ENCODE measurements at places on chromosomes 7 and 10. TPM values are rescaled to one million over a fixed set of nuclear protein-coding genes. Genes with fewer than 3 reads are reported as not detected.

GRCh38 chr10:29254123-29255046 is 34.5 kb upstream of the LYZL1 start:
- no peak overlapping the region for H3K4me3 ChIP-seq
- H3K4me1 ChIP-seq = peaks cover 30% of the 10 kb centered on the region
- peaks cover 70% of the 10 kb centered on the region for H3K27me3 ChIP-seq
- H3K27ac ChIP-seq = no peak overlapping the region
- no peaks in the 10 kb centered on the region for H3K36me3 ChIP-seq

NUTM2E gene
- total RNA-seq = not detected

GRCh38 chr7:6393667-6394056 is 54.1 kb downstream of the DAGLB start:
- no peak for DNase-seq
- H3K27me3 ChIP-seq = no peaks in the 10 kb centered on the region
- H3K4me3 ChIP-seq = peak overlapping the region; percentile 0
- peaks cover 55% of the 10 kb centered on the region for H3K36me3 ChIP-seq

GRCh38 chr7:130953196-130953595 is 219.2 kb upstream of the KLF14 start:
- peak overlapping the region; percentile 9 for H3K27ac ChIP-seq
- no peak overlapping the region for H3K4me3 ChIP-seq
- no peak for DNase-seq
- H3K27me3 ChIP-seq = no peaks in the 10 kb centered on the region
- H3K4me1 ChIP-seq = peaks cover 42% of the 10 kb centered on the region

DNA sequence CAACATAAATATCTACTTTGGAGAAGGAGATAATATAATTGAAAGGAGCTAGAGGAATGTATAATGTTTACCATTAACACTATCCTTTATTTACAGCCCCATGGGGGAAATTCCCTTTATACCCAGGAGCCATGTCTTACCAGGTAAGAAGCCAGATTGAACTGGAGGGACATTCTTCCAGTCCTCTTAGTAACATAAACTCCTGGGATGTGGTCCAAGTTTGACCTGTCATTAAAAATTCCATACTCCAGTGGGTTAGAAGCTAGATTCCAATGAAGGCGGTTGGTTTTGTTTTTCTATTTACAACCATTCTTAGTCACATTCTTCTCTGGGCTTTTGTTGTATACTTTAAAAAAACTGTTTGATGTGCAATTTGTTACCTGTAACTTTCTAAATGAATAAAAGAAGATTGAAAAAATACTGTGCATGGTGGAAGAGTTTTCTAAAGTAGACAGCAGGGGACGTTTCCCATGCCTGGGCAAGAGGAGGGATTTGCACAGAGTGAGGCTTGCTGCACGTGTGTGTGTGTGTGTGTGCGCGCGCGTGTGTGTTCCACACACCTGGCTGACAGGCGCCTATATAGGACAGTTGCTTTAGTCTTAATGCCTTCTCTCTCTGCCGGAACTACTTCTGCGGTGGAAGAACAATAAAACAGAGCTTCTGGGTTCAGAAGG is 2.0 kb downstream of the PLCE1 start:
- H3K27me3 ChIP-seq = no peaks in the 10 kb centered on the region
- peaks cover 61% of the 10 kb centered on the region for H3K4me1 ChIP-seq
- H3K27ac ChIP-seq = no peak overlapping the region
- no peaks in the 10 kb centered on the region for H3K36me3 ChIP-seq

DNA sequence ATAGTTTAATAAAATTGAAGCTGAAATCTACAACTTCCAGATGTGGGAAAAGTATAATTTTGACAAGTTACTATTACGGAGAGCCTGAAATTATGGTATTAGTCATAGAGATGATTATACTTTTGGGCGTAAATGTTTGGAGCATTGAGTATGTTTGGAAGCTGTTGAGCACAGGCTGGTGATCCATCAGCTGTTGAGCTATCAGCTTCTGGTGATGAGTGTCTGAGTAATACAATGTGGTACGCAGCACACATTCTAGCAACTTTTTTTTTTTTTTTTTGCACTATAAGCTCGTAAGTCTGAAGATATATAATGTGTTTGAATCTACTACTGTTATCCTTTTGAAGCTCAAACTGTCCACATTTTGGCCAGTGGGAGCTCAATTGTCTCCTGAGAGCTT is 123.4 kb downstream of the ATE1 start:
- peaks cover 4% of the 10 kb centered on the region for H3K4me1 ChIP-seq
- no peak overlapping the region for H3K27ac ChIP-seq
- peak; percentile 78 for DNase-seq
- H3K4me3 ChIP-seq = no peak overlapping the region

ABCA13 gene
- 3.6 TPM for total RNA-seq

DNA sequence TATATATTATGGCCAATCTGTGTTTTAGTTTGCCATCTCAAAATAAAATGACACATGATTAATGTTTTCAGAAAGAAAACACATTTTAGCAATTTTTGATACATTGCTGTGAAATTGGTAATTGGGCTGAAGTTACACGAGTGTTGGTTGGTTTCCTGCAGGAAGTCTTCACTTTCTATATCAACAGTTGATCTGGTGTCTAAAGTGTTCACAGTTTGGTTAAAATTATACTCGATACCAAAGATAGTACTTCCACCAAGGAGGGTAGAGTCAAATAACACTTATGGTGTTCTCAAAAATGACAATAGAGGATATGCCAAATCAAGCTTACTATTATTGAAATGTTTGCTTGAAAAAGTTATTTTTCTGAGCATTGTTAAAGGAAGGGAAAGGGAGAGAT is 120.3 kb upstream of the GLCCI1 start:
- H3K27ac ChIP-seq = no peak overlapping the region
- H3K36me3 ChIP-seq = no peaks in the 10 kb centered on the region
- H3K4me3 ChIP-seq = no peak overlapping the region
- DNase-seq = no peak

Data from osteoblast (primary cell).